ENCODE measurements at places on chromosomes 5 and 9.

DNA sequence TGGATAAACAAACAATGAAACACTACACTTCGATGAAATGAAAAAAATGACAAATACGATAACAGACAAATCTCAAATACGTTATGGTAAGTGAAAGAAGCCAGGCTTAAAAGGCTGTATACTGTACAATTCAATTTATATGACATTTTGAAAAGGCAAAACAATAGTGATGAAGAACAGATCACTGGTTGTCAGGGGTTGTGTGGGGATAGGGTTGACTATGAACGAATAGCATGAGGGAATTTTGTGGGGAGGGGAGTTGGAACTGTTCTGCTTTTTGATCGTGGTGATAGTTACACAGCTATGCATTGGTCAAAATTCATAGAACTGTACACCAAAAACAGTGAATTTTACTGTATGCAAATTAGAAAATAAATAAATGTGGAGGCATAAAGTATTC, 7.8 kb upstream of the FER start:
- DNase-seq, result no peak

DNA sequence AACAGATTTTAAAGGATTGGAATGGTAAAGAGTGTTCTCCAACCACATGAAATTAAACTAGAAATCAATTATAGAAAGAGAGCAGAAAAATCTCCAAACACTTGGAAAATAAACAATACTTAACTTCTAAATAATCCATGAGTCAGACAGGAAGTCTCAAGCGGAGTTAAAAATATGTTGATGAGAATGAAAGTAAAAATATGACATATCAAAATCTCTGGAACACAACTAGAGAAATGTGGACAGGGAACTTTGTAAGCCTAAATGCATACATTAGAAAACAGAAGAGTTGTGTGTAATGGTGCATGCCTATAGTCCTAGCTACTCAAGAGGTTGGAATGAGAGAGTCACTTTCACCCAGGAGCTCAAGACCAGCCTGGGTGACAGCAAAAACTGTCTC, 47.9 kb upstream of the ZNF618 start:
- no peak for DNase-seq

DNA sequence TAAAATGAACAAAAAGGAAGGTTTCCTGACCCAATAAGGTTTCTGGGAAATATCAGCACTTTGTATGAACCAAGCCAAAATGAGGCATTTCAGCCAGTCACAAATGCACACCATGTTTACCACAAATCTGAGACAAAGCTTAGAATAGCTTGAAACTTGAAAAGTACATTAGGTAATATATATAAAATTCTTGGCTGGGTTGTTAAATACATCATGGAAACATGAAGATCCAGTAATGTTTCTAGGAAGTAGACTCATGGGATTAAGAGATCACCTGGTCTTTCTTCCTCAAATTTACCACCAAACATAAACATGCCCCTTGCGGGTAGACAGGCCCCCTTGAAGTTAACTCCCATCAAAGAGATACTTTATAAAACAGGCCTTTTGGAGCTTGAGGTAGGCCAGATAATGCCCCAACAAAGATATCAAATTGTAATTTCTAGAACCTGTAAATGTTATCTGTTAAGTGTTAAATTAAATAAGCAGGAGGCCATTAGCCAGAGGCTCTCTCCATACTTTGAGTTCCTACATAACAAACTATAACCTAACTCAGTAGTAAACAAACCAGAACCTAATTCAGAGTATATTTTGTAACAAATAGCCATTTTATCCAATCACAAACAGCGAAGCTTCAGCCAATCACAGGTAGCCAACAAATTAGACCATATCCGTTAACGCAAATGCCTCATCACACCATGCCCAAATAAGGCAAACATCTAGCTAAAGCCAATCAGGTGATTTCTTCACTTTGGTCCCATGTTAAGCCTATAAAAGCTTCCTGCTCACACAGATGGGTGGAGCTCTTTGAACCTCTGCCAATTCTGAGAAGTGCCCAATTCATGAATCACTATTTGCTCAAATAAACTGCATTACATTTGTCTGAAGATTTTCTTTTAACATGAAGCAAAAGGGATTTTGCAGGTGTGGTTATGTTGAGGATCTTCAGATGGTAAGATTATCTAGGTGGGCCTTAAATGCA, 127.9 kb upstream of the TARS1 start:
- no peak for DNase-seq

- DNase-seq, result no peak
Observed at GRCh38 chr5:158553962-158554336, 545.8 kb downstream of the EBF1 start.

GRCh38 chr9:38233343-38233742, 159.2 kb upstream of the ALDH1B1 start:
- no peak for DNase-seq

DNA sequence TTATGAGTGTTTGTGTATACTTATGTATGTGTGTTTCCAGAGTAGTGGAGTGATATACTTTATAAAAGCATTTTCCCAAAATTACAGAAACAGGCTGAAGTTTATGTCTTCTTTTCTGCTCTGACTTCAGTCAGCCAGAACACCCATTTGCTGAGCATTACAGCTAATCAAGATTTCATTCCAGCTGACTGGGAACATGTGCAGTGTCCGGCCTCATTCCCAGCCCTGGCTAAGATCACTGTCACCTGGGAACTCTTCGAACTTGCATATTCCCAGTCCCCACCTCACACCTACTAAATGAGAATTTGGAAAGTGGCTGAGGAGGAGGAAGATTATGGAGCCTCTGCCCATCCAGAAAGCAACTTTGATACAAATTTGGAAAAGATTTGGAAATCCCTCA, 90.8 kb upstream of the PRRC1 start:
- no peak for DNase-seq

DNA sequence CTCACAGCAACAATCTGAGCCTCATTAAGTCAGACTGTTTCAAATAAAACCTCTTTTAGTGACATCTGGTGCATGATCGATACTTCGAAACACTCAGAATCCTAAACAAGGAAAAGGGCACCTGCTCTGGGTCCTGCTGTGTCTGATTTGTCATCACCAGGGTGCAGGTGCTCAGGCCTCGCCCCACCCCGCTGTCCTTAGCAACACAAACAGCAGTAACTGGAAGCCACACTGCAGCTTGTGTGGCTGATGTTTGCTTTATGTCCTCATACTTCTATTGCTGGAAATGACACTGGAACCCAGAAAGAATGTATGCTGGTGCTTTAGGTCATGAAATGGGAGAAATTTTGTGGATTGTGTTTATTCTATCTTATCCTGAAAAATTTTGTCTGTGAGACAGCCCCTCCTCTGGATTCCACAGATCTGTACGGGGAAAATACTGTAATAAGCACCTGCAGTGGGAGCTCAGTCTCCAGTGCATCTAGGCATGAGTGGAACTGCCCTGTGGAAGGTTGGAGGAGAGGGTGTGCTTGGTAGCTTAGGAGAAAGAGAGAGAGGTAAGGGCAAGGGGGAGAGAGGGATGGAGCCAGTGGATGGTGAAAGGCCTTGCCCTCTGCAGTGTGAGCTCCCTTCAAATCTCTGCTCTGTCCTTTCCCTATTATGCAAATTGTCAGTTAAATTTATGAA, 284.2 kb downstream of the SMARCA2 start:
- no peak for DNase-seq

DNA sequence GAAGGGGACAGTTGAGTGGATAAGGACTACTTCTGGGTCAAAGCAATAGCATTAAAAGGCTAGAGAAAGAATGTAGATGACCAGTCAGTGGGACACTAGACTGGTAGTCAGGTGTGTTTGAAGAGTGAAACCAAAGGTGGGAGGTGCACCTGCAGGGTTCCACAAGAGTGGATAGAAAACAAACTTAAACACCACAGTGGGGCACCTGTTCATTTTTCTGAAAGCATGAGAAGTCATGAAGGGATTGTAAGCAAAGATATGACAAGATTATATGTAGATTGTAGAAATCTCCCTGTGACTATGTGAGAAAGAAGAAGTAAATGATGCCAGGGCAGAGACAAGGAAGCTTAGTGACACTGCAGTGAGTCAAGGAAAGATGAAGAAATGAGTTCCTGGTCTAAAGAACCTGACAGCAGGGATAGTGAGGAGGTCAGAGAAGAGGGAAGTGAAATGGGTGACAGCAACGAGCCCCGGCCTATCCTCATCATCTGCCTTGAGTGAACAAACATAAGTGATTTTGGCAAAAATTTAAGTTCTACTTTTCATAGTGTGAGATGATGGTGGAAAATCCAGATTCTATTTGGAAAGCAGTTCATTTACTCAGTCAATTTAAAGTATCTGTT, 296.9 kb downstream of the TLE4 start:
- no peak for DNase-seq

DNA sequence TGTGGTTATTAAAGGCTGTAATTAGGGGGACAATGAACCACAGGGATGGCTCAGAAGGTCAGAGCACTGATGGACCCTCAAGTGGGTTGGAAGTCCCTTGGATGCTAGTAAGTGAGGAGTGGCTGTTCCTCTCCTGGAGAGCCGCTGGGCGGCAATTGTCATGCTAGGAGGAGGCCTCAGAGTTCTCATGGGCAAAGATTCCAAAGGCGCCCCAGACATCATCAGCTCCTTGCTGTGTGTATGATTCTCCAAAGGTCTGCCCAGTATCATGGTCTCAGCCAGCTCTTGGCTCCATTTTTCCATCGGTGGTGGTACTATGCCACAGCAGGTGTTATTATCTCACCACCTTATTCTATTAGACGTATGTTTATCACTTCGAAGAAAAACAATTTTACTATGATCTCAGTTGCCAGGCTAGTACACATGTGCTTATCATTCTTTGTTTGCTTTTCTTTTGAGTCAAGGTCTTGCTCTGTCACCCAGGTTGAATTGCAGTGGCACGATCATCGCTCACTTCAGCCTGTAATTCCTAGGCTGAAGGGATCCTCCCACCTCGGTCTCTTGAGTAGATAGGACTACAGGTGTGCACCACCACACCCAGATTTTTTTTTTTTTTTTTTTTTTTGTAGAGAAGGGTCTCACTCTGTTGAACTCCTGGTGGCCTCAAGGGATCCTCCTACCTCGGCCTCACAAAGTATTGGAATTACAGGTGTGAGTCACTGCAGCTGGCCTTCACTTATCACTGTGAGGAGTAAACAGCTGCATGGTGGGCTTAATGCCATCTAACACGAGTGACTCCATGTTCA, 46.8 kb downstream of the EXOSC2 start:
- DNase-seq, result no peak

All from activated effector memory CD4-positive, alpha-beta T cell treated with anti-CD3 and anti-CD28 coated beads, Interleukin-2, amount 50 U/mL, for 16 hours (primary cell).